ENCODE measurements at places on chromosomes 13 and 19. TPM values are rescaled to one million over a fixed set of nuclear protein-coding genes. Genes with fewer than 3 reads are reported as not detected.

DCT gene
- total RNA-seq, result 19.7 TPM

- peak overlapping the region; percentile 83 for H3K27ac ChIP-seq
- no peaks in the 10 kb centered on the region for H3K36me3 ChIP-seq
- H3K27me3 ChIP-seq, result peaks cover 17% of the 10 kb centered on the region
- H3K4me1 ChIP-seq, result peaks cover 34% of the 10 kb centered on the region
- peak overlapping the region; percentile 85 for H3K4me3 ChIP-seq
- no peak for DNase-seq
Observed at GRCh38 chr19:46404753-46405468, 8.5 kb downstream of the CCDC8 start.

DNA sequence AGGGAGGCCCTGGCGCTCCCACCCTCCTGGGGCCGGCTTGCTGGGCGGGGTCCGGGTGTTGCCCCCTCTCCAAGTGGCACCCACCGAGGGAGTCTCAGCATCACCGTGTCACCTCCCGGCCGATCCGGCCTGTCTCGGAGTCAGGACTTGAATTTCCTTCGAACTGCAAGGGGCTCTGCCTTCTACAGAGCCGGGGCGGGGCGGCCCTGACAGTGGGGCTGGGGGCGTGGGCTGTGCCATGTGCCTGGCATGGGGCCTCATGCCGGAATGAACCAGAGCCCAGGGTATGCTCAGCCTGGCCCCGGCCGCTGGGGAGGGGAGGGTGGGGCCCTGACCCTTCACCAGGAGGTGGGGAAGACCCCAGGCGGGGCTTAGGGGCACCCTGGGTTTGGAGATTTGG lies 47.0 kb upstream of the TCF3 start:
- no peak overlapping the region for H3K4me3 ChIP-seq
- H3K36me3 ChIP-seq, result no peaks in the 10 kb centered on the region
- H3K27me3 ChIP-seq, result peaks cover 40% of the 10 kb centered on the region
- DNase-seq, result no peak
- H3K4me1 ChIP-seq, result no peaks in the 10 kb centered on the region
- no peak overlapping the region for H3K27ac ChIP-seq

ZNF177 gene
- 10.6 TPM for total RNA-seq

DNA sequence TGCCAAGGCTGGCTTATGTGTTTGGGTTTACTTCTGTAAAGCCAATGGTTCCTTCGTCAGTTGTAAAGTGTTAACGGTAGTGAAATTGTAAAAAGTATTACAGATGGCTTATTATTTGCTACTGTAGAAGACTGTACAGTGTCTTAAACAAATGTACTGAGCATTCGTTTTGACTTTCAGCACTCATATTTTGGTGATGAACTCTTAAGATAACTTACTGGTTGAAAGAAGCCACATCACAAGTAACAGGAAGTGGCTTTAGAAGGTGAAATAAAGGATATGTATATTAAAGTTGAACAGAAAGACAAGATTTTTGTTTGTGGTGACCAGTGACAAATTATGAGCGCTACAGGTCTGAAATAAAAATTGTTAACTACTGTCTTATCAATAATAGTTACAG lies 64.2 kb downstream of the URI1 start:
- DNase-seq, result no peak
- H3K4me3 ChIP-seq, result no peak overlapping the region
- peaks cover 17% of the 10 kb centered on the region for H3K4me1 ChIP-seq
- H3K27ac ChIP-seq, result no peak overlapping the region
- H3K36me3 ChIP-seq, result peaks cover 26% of the 10 kb centered on the region
- no peaks in the 10 kb centered on the region for H3K27me3 ChIP-seq

GRCh38 chr13:22837980-22838647 lies 342.7 kb upstream of the SGCG start:
- DNase-seq, result no peak
- no peak overlapping the region for H3K27ac ChIP-seq
- no peaks in the 10 kb centered on the region for H3K36me3 ChIP-seq
- H3K4me3 ChIP-seq, result no peak overlapping the region

DNA sequence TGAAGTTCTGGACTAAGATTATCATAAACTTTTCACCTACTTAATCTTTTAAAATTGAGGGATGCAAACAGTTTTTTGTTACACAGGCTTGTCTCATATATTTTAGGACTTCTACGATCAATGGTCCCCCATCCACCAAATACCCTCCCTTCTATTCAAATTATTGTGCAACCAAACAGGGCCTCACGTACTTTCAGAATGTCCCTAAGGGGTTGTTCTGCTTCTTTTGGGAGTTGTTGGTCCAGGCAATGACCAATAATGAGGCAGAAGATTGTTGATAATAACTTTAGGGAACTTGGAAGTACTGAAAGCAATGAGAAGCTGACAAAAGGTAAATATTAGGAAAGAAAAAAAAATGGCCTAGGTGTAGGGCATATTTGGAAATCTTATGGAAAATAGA lies 2.9 kb downstream of the DNAJC15 start:
- DNase-seq, result no peak
- H3K4me1 ChIP-seq, result peaks cover 40% of the 10 kb centered on the region
- H3K4me3 ChIP-seq, result peak overlapping the region; percentile 48
- H3K27ac ChIP-seq, result no peak overlapping the region

TMEM255B gene
- total RNA-seq, result 1.9 TPM

DNA sequence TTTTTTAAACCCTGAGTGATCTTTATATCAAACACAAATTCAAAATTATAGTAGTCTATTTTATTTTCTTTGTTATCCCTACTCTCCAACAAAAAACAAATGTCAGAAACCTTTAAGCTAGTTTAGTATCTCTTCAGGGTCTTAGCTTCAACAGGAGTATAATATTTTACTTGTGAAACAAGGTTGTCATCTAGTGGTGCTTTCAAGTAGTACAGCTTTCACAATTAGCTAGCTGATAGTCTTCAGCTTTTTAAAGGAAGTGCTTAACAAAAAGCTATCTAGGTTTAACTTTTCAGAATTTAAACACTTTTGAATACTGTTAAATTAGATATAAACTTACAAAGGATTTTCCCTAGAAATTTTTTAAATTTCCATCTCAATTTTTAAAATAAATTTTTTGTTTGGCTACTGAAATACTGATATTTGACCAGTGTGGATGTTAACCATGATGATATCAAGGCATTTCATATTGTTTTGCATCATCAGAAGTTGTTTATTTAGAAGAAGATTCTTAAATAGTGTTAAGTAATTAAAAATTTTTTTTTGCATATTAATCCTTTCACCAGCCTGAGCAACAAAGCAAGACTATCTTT lies 34.2 kb downstream of the TDRD3 start:
- H3K36me3 ChIP-seq, result peaks cover 3% of the 10 kb centered on the region
- no peaks in the 10 kb centered on the region for H3K4me1 ChIP-seq
- H3K27me3 ChIP-seq, result no peaks in the 10 kb centered on the region
- no peak for DNase-seq
- H3K4me3 ChIP-seq, result no peak overlapping the region
